ENCODE measurements at places on chromosomes 3 and 15.

- DNase-seq: no peak
Observed at GRCh38 chr15:44219073-44219472, 24.0 kb upstream of the FRMD5 start.

- DNase-seq: no peak
Observed at GRCh38 chr15:98772895-98773294, 124.6 kb downstream of the IGF1R start.

GRCh38 chr3:163745204-163745603 is 1333.1 kb downstream of the SI start:
- no peak for DNase-seq

- DNase-seq: no peak
Observed at GRCh38 chr15:67777773-67778172, 47.5 kb upstream of the SKOR1 start.

DNA sequence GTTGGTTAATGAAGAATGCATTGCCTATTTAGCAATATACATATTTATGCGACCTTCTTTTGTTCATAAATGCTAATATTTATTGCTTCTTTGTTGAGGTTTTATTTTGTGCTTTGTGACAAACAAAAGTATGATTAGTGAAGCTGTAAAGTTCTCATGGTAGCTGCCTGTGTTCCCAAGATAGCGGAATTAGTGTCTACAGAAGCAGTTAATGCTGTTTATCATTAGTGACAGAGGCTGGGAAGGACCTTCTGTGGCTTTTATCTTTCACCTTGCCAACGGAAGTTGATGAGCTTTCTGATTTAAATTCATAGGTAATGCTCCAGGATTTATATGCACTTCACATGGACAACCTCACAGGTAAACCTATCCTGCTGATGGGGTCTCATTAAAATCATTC is 418.3 kb downstream of the CADM2 start:
- DNase-seq: no peak

DNA sequence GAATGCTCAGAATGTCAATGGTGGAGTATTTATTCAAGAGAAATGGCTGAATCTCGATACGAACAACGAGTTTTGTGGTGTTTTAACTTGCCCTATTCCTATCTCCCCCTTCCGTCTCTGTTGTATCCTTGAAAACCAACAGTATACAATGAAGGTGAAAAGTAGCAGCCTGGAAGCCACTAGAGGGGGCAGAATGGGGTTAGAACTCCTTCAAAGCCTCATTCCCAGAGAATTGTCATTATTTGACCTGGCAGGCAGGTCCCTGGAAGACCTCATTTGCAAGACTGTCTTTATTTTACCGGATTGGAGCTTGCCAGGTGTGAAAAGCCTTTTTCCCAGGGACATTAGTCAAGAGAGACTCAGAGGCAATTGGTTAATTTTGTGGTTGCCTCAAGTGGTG is 139.4 kb downstream of the LRRC28 start:
- no peak for DNase-seq

DNA sequence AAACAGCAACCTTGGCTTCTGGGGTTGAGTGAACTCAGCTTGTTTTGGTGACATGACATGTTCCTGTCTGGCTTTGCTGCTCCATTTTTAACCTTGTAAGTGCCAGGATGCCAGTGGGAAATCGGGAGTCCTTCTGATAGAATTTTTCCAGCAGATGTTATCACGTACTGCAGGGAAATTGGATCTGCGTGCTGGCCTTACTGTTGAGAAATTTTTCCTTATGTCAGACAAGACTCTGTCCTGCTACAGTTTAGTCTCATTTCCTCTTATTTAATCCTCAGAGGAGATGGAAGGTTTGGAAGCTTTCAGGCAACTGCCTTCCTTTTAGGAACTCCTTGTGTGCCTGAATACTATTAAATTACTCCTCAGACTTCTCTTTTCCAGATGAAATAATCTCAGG is 80.6 kb downstream of the PGPEP1L start:
- no peak for DNase-seq

DNA sequence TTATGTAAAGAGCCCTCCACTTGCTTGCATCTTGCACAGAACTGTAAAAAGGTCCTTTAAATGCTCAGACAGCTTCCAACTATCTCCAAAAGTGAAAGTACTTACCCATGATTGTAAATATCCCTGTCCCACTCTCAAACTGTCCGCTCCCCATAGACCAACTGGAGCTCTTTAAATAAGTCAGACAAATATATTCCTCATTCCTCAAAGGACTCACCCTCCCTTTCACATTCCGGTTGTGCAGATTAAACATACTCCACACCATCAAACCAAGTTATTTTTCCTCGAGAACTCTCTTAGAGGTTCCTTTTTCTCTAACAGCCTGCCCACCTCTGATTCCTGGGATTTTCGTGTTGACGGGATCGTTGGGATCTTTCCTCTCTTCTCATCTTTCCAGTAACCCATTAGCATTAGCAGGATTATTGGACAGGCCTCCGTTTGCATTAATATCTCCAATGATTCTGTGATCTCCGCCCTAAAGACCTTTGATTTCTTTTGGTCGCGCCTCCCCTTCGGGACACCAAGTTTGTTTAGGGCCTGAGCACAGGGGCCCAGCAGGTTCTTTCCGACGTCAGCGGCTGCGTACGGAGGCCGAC is 763 bp downstream of the GOLGB1 start:
- DNase-seq: no peak

- no peak for DNase-seq
Observed at GRCh38 chr3:180684807-180685206, 5.5 kb upstream of the CCDC39 start.

DNA sequence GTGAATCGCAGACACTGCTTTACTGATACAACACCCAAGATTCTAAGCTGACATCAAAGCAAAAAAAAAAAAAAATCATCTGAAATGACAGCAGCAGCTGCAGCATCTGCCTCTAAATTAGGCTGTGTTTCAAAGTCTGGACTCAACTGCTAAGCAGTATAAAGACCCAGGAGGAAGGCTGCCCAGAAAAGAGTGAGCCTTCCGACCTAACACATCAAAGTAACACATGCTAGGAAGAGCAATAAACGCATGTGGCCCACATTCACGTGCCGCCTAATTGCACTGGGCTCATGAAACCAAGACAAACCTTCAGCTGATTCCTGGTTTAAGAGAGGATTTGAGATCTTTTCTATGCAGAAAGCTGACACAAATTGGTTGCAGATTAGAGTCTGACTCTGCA is 317.1 kb downstream of the ZIC4 start:
- no peak for DNase-seq

GRCh38 chr3:101195951-101196713 is 124.2 kb downstream of the IMPG2 start:
- no peak for DNase-seq

GRCh38 chr15:95202569-95203349 is 971.4 kb downstream of the MCTP2 start:
- DNase-seq: no peak

DNA sequence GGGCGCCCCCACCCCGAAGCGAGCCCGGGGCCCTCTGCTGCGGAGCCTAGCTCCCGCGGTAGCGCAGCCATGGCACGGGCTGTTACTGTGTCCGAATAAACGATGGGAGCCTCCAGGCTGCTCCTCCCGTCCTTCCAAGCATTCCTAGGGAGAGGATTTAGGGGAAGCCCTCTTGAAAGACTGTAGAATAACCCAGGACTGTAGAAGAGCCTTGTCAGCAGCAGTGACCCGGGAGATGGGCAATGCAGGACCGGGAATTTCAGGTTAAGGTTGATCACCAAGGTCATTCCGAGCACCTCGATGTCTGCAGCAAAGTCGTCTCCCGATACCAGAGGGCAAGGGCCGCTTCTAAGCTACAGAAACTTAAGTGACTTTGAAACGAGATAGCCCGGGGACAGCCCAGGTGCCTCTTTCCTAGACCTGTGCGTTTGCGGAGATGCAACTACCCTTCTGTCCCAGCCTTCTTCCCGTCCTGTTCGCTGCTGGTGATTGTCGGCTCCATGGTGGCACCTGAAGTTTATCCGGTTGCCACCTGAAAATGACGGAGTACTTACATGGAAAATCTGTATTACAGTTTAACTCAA is 753 bp upstream of the MYO5A start:
- no peak for DNase-seq

- DNase-seq: no peak
Observed at GRCh38 chr3:52463416-52463815, 8.0 kb downstream of the NISCH start.

DNA sequence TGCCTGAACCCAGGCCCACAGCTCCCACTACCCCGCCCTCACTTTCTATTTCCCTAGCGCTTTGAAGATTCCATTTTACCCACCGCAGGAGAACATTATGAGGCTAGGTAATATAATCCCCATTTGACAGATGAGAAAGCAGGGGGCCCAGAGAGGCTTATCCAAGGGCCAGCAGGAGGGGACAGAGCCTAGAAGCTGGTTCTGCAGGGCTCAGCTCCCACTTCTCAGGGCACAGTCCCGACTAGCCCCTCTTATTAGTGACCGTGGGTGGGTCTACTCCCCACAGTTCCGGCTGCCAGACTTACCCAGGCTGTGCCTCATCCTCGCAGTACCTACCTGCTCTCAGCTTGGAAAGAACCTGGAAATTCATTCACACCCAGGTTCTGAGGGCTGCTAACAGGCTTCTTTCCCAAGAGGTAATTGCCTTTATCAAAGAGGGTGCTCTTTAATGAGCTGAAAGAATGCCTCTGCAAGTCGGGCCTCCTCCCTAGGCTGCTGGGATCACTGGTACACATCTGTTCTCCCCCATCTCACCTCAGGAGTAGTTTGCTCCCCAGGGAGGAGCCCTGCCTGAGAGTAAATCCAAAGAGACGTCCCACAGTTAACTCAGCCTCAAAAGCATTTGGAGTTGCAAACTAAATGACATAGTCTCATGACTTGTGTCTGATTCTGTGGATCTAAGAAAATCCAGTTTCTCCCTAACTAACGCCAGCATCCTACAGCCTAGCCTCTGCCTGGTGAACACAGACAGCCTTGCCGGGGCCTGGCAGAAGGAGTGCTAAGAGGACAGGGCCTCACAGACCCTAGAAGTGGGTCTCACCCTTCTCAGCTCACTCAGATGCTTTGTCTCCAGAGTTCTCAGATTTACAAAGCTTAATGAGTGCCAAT is 125.0 kb downstream of the CHSY1 start:
- no peak for DNase-seq

- no peak for DNase-seq
Observed at GRCh38 chr3:20222274-20222673, 36.3 kb upstream of the SGO1 start.

- DNase-seq: no peak
Observed at GRCh38 chr3:72494626-72495025, 353.6 kb downstream of the SHQ1 start.

DNA sequence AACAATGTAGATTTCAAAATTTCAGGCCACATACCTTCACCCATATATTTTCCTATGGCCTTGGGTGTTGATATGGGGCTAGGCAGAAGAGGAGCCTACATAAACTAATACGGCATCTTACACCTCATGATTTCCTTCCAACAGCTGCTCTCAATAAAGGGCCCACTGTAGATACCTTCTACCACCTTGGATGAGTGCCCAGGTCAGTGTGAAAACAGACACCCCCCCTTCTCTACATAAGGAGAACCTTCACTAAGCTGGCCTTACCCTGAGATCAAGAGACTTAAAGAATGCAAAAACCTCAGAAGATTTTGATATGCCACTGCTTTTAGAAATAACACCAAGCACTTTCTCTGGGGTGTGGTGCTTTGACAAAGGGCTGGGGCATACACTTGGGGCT is 42.7 kb downstream of the SH3BP5 start:
- DNase-seq: no peak

- DNase-seq: no peak
Observed at GRCh38 chr3:174949523-174949922, 90.4 kb downstream of the NAALADL2 start.

DNA sequence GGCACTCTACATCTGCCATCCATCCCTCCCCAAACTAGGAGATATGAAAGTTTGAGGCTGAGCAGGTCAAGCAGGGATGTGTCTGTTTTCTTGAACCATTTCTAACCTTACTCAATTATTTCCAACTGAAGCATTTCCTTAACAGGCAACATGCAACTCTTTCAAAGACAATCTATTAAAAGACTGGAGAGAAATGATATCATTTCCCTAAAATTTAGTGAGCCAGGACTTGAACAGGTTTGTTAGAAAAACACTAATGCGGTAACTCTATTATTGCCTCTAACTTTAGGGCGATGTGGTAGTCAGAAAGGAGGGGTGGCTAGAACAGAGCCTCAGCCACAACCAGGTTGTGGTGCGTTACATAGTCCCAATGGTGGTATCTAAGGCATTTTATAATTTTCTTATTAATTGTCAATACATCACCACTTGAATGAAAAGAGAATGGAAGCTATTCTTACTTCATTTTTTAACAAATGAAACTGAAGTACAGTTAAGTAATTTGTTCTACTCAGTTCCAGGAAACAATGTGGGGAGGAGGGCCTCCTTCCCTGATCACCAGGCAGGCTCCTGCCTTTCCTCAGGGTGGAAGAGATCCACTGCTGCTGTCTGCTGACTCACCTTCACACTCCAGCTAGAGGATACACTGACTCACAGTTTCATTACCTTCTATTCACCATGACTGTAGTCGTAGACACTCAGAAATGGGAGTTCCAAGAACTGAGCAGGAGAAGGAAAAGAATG is 22.8 kb downstream of the MYO1E start:
- DNase-seq: no peak

DNA sequence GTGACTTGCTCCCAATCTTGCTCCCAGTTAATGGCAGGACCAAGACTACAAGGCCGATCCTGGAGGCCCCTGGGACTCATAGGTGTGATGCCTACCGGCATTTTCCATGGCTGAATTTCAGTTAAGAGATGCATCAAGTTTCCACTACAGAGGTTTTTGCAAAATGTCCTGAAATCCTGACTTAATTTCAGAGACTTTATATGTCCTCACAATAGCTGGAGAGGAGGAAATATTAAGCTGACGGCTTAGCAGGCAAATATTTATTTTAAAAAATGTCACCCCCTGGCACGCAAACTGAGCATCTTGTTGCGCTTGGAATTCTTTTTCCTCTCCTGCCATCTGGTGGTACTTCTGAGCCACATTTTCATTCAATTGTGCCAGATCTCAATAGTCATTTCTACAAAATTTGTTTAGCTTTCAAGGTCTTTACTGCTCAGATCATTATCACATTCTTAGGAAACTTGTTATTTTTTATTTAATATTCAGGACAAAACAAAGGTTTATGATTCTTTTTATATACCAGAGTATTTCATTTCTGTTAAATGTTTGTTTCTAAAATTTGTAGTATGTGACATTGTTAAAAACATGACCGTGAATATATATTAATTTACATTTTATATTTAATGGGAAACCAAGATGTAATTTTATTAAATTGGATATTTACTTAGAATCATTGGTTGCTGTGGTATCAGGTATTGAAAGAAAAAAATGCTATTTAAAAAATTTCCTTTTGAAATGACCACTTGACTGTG is 189.2 kb upstream of the THRB start:
- no peak for DNase-seq

DNA sequence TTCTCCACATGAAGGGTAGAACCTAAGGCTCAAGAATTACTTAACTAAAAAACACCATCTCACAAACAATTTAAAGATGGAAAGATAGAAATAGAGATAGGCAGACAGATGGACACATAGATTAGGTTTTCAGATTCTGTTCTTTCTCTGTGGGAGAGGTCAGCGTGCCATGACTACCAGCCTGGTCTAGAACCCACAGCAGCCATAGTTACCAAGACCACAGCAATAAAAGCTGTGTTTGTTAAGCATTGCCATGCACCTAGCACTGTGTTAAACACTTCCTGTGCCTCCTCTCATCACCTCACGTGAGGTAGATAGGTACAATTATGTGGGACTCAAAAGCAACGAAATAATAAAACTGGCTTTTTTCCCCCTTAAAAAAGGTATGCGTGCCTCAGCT is 83.1 kb upstream of the TSEN2 start:
- DNase-seq: no peak

Measured in stimulated activated CD8-positive, alpha-beta memory T cell treated with anti-CD3 and anti-CD28 coated beads, Interleukin-4, amount 100 ng/mL, for 1 hour (primary cell).